ENCODE measurements at places on chromosomes 7 and 10.

DNA sequence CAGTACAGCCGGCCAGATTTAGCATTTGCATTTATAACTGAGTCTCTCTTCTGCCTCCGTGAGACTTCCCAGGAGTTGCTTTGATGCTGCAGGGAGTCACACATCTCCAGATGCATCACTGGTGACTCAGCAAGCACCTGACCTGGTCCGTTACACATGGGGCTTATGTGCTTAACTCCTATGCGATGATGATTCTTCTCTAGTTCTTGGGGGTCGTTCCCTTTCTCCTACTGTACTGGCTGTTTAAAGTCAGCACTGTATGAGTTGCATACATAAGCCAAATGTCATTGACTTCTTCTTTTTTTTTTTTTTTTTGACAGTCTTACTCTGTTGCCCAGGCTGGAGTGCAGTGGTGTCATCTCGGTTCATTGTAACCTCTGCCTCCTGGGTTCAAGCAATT, 13.0 kb upstream of the AKR1E2 start:
- no peak for DNase-seq

DNA sequence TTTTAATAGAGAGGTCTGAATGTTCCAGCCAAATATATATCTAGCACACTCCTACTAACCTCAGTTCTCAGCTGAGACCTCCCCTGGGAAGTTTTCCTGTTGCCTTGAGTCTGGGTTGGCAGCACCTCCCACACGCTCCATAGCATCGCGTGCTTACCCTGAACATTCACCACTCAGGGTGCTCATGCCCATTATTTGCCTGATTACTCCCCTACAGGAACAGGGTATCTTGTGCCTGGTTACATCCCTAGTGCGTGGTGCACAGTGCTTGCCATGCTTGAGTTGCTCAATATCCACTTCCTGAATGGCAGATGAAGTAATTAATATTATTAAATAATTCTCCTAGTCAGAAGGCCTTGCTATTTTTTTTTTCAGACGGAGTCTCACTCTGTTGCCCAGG, 269.9 kb upstream of the IMMP2L start:
- no peak for DNase-seq

DNA sequence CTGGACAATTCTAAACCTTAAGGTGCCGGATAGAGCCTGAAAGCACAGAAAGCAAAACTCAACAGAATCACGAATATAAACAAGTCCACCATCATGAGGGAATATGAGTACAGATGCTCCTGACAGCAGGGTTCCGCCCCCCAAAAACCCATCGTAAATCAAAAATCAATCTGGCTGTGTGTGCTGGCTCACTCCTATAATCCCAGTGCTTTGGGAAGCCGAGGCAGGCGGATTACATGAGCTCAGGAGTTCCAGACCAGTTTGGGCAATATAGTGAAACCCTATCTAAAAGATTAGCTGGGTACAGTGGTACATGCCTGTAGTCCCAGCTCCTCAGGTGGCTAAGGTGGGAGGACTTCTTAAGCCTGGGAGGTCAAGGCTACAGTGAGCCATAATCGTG, 12.2 kb downstream of the BUD31 start:
- no peak for DNase-seq

GRCh38 chr10:209357-209756, 74.1 kb downstream of the ZMYND11 start:
- no peak for DNase-seq

DNA sequence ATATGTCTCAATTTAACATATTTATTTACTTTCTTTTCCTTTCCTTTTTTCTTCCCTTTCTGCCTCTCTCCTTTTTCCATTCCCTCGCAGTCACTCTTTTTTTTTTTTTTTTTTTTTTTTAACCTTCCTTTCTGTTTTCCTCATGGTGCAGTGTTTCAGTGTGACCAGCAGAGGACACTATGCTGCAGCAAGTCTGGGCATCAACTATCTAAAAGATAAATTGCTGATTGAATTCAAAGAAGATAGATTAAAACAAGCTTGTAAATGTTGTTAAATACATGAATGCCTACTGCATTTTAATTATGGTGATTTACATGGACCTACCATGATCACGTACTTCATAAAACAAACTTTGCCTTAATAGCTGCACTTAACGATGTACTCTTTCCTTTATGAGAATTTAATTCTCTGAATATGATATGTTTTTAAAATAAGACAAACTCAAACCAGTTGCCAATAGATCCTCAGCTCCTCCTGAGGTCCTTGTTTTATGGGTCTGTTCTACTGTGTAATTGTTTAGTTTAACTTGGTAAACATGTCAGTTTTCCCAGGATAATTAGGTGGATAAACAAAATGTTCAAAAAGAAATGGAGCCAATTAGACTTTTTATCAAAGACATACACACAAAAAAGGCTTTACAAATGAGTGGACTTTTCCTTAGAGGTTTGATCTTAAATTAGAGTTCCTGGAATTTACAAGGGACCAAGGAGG, 101.0 kb upstream of the AGR3 start:
- DNase-seq, result no peak

DNA sequence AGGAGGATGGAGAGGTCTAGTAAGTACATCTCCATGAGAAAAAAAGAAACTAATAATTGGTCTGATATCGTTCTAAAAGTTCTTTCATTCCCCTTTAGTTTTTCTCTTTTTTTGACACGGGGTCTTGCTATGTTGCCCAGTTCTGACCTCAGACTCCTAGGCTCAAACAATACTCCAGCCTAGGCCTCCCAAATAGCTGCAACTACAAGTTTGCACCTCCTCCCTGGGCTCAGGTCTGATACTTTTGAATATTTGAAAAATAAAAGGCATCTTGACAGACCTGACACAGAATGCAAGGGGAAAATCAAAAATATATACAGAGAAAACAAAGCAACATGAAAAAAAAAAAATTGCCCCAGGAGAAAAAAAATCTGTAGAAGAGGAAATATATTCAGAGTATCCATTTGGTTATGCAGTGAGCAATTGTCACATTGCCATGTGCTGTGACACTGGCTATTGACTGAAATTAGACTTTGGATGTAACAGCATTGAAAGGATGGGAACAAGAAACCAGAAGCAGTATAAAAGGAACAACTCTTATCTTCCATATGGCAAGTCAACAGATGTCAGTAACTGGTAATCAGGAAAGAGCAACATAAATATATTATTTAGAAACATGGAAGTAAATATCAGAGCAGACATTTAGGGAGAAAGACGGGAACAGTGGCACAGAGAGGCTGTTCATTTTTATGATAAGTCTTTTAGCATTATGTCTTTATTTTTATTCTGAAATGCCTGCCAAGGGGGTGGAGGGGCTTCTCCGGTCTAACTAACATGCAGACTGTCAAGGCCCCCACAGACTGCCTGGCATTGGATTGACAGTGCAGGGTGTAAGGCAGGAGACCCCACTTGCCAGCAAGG, 408.4 kb downstream of the PARD3 start:
- DNase-seq, result no peak

GRCh38 chr7:121097577-121097976, 109.1 kb downstream of the CPED1 start:
- no peak for DNase-seq

DNA sequence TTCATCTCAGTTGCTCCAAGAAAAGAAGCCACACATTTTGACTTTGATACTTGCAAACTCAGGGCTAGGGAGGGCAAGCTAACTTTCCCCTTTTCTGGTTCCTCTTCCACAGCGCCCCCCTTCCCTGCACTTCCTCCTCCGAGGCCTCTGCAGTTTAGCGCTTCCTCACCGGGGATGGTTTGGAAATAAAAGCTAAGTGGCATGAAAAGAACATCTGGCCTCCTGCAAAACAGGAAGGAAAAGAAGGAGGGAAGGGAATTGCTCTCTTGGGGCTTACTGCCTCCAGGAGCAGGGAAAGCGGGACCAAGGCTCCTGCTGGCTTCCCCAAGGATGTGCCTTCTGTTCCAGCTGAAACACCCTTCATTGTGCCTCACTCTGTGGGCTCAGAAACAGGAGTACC, 42.3 kb downstream of the PRKCQ start:
- no peak for DNase-seq

DNA sequence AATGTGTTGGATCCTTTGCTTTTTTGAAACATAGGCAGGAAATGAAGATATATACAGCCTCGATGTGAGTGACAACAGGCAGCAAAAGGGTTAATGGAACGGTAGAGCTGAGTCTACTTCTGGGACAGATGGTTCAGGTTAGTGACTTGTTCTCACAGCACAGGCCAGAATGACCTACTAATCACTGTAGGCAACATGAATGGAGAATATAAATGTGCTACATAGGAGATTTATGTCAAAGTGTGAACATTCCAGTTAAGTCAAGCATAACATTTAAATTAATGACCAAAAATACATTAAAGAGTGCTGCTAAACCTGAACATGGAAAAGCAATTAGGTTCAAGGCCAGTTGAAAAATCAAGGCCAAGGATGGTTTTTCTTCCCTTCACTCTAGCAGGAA, 235.2 kb downstream of the POU6F2 start:
- DNase-seq, result no peak

- no peak for DNase-seq
These were observed 1.2 kb upstream of the BPGM start for GRCh38 chr7:134645478-134645877.

DNA sequence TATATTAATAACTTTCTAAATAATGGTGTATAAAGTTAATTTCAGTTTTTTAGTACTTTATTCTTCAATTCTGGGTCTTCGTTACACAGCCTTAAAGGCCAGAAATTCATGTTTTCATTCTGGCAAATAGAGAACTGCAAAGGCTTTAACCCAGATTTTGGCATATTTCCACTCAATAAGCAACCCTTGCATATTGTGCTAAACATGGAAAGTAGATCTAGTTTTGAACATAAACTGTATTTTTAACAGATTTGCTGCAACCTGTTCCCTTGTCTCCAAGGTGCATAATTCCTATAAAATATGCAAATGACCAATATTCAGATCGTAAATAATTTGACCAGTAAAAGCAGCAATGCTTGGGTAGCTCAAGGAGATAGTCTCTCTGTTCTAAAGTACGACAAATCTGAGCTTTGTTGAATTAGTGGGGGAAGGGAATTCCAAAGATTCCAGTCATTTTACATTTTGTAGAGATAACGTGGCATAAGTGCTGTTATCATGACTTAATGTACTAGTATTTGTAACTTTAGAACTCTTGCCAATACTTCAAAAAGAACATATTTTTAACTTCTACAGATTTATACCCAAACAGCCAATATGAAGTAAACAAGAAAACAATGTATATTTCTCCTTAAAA, 46.4 kb upstream of the RSBN1L start:
- DNase-seq, result no peak

- DNase-seq, result no peak
These were observed 107.0 kb downstream of the NRP1 start for GRCh38 chr10:33227489-33227888.

- no peak for DNase-seq
These were observed 51.0 kb downstream of the FBXW4 start for GRCh38 chr10:101644002-101644401.

GRCh38 chr7:208130-208673, 15.8 kb downstream of the FAM20C start:
- DNase-seq, result no peak

DNA sequence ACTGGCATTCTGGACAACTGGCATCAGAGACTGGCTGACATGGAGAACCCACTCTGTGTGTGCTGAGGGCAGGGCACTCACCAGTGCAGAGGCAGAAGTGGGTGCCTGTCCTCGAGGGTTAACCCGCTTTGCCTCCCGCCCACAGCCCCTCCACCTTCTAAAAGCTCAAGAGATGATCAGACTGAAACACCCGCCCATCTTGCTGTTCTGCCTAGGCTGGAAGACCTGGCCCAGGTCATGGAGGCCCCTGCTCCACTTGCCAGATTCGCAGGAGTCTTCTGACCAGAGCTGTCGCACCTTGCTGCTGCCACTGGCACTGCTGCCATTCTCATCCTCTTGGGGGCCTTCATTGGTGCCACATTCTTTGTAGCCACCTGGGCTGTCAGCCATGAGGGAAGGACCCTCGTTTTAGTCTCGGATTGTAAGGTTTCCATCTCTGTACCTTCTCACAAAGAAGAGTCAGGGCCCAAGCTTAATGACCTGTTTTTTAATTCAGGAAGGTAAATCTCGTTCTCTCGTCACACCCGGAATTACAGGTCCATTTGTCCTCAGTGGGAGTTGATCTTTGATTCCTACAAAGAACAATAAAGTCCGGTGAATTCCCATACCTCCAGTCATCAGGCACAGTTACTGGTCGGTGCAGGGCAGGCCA, 1.9 kb downstream of the CYREN start:
- no peak for DNase-seq

DNA sequence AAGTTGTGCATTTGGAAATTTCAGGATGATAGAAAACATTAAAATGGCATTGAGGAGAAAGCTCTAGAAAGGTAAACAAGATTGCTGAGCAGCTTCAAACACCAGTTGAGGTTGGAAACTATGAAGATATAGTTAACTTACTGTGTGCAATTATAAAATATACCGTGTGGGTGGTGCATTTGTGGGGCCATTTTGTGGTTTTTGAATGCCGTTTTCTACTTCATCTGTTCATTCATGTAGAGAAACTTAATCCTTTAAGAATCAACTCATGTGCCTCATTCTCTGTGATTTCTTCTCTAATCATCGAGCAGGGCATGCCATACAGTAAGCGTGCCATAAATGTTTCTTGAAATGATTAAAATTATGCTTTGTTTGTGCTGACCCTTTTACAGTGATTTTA, 232.8 kb upstream of the TEX47 start:
- DNase-seq, result no peak

DNA sequence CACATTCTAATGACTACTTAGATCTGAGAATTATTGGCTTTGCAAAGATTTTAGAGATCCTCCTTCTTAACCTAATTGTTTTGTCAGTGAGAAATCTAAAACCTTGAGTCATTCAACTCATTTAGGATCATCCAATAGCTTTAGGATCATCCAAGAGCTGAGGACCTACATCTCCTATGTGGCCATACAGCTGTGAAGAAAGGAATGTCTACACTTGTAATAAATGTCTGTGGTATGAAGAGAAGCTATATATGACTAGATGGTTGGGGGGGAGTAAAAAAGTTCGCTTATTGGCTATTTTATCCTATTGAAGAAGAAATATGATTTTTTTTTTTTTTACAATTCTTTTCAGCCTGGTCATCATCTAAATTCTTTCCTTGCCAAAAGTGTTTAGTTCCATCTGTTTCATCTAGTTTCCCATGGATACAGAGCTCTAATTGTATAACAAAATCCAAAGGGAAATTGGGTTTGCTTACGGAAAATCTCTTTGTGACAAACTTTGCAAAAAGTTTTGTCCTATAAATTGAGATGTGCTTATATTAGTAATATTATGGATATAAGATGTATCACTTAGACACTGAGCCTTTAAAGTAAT, 196.7 kb downstream of the PRKG1 start:
- no peak for DNase-seq

DNA sequence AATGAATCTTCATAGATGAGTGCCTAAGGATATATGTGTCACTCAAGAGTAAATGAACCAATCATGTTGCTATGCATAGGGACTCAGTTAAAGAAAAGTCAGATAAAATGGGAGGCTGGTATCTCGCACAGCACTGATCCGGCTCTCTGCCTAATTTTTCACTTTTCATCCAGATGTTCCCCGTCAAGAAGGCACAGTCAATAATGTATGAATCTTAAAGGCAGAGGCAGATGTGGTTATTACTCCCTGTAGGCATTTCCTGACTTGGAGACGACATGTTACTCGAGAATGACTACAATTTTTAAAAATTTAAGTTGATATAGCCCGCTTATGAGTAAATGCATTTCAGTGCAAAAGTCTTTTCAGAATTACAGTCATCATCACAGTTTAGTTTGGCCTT, 113.6 kb downstream of the TBXAS1 start:
- DNase-seq, result no peak

All from activated CD8-positive, alpha-beta memory T cell treated with anti-CD3 and anti-CD28 coated beads for 24 hours (primary cell).